ENCODE measurements at places on chromosomes 7 and 10.

GRCh38 chr10:85926986-85927385 is 439.6 kb downstream of the GRID1 start:
- no peak for DNase-seq

- peak; percentile 2 for DNase-seq
These were observed 427.9 kb upstream of the CELF2 start for GRCh38 chr10:10589540-10590303.

GRCh38 chr10:99682752-99683151 is 23.4 kb downstream of the ENTPD7 start:
- no peak for DNase-seq

GRCh38 chr7:100583132-100584053 is 2.5 kb downstream of the LRCH4 start:
- peak; percentile 62 for DNase-seq

DNA sequence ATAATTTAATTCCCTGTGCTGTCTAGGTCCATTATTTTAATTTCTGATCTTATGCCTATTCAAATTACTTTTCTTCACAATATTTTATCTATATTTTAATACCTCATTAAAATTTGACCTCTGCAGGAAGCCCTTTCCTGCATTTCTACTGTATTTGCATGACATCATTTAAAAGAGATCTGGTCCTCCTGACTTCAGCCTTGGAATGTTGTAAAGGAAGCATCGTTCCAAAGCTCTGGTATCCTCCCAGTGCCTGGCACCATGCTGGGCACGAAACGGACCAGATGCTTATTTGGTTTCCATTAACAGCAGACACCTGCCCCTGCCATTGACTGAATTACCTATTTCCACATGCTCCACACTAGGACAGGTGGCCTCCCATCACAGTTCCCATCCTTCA is 247.5 kb downstream of the KLF6 start:
- no peak for DNase-seq

DNA sequence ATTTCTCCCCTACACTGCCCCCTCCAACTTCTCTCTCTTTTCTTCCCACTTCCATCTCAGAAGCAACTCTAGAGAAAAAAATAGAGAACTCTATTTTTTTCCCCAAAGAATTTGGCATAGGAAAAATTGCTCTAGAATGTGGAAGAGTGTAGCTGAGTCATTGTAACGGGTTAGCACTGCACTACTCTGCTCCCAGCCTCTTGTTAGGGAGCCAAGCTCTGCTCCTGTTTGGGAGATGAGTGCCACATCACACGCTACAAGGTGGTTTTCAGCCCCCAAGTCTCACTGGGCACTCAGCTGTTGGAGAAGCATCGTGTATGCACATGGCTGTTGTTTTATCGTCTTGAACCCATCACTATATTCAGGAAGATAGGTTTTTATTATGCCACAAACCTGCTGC is 136.4 kb downstream of the BMPER start:
- no peak for DNase-seq

DNA sequence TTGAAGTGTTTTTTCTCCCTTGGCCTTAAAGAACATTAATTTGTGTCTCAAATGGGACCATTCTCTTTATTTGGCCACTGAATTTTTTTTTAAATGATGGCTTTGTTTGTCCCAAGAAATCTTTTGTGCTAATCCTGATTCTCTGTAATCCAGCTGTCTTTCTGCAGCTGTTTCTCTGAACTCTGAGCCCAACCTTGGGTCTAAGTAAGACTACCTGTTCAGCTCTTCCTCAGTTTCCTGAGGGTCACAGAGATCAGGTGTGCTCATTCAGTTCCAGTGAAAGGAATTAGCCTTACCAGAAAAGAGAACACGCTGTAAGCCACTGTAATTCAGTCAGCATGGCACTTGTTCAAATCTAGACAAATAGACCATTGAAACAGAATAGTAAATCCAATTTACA is 94.2 kb downstream of the ANKIB1 start:
- DNase-seq, result no peak

DNA sequence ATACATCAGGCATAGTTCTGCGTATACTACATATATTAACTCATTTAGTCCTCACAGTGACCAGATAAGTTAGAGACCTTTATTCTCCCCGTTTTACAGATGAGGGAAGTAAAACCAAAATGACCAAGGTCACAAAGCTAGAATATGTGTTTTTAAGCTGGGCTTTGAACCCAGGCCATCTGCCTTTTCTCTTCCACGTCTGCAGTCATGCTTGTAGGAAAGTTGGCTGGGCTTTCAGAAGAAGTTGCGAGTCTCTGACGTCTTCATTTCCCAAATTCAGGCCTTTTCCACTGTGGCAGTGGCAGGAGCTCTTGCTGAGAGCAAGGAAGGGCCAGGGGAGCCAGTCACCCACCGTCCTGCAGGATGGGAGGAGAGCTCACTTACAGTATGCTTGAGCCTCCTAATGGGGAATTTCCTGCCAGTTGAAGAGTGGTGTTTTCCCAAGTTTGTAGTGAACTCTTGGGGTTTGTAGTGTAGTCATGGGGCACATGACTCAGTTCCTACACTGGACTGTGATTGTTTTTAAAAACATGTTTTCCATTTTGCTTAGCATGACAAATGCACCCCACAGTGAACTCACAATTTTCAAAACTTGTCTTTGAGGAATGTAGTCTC is 34.2 kb downstream of the CYP17A1 start:
- DNase-seq, result no peak

GRCh38 chr7:112963634-112964033 is 123.0 kb downstream of the GPR85 start:
- DNase-seq, result no peak

- DNase-seq, result no peak
These were observed 21.1 kb downstream of the NCAPG2 start for GRCh38 chr7:158683541-158683940.

GRCh38 chr10:80493522-80494051 is 39.5 kb downstream of the TSPAN14 start:
- DNase-seq, result no peak

DNA sequence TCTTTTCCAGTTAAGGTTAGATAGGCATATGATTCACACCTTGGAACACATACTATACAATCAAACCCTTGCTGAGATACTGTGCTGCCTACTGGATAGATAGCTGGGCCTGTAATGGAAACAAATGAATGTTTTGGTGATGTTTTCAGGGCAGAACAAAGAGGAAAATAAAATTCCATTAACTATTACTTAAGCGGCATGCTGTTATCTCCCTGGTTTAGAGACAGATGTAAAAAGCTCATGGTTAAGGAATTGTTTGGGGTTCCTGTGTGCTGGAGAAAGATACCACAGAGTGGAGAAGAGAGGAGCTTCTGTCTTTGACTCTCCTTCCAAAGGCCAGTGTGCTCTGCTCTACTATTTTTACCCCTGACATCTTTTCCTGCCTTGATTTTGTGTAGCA is 341.1 kb downstream of the PLXDC2 start:
- DNase-seq, result no peak

DNA sequence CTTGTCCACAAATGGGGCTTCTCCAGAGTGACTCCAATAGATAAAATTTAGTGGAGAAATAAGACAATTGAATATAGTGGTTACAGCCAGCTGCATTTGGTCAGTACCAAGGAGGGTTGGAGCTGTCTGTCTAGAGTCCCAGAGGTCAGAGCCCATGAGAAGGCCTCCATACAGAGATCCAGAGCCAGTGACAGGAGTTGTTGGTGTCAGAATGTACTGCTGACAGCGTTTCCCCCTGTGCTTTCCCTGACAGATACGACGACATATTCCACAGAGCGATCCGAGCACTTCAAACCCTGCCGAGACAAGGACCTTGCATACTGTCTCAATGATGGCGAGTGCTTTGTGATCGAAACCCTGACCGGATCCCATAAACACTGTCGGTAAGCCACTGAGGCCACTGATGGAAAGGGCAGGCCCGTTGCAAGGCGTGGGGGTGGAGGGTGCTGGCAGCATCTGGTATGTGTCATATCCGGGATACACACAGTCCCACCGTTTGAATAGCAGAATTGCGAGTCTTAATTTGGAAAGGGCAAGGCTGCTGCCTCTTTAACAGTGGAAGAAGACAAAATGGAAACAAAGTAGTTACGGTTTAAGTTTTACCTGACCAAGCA is 483.6 kb downstream of the NRG3 start:
- DNase-seq, result no peak

DNA sequence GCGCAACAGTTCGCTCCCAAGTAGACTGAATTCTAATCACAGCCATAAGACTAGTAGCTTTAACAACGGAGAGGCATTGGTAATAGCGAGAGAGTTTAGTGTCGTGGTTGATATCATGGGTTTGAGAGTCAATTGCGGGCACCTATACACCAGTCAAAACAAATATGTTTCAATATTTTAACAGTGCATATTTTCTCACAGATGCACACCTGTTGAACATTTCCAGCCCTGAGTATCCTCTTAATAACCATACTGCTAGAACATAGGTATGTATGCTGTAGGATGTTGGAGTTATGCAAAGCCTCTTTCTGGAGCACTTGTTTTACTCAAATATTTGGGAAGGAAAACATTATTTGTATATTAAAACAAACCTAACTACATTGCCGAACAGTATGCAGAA is 92.9 kb downstream of the FAM107B start:
- no peak for DNase-seq

GRCh38 chr7:22418251-22419046 is 61.5 kb upstream of the RAPGEF5 start:
- DNase-seq, result no peak

- DNase-seq, result no peak
These were observed 163.1 kb upstream of the NPVF start for GRCh38 chr7:25391295-25391861.

- DNase-seq, result no peak
These were observed 109.1 kb downstream of the AKR1D1 start for GRCh38 chr7:138185132-138185908.

GRCh38 chr10:12962556-12962955 is 39.0 kb downstream of the CCDC3 start:
- no peak for DNase-seq

- DNase-seq, result no peak
These were observed 5.6 kb downstream of the PTN start for GRCh38 chr7:137337902-137338301.

GRCh38 chr10:34698979-34699378 is 116.1 kb downstream of the PARD3 start:
- DNase-seq, result no peak

GRCh38 chr7:14321947-14322346 is 332.5 kb upstream of the ETV1 start:
- DNase-seq, result no peak

DNA sequence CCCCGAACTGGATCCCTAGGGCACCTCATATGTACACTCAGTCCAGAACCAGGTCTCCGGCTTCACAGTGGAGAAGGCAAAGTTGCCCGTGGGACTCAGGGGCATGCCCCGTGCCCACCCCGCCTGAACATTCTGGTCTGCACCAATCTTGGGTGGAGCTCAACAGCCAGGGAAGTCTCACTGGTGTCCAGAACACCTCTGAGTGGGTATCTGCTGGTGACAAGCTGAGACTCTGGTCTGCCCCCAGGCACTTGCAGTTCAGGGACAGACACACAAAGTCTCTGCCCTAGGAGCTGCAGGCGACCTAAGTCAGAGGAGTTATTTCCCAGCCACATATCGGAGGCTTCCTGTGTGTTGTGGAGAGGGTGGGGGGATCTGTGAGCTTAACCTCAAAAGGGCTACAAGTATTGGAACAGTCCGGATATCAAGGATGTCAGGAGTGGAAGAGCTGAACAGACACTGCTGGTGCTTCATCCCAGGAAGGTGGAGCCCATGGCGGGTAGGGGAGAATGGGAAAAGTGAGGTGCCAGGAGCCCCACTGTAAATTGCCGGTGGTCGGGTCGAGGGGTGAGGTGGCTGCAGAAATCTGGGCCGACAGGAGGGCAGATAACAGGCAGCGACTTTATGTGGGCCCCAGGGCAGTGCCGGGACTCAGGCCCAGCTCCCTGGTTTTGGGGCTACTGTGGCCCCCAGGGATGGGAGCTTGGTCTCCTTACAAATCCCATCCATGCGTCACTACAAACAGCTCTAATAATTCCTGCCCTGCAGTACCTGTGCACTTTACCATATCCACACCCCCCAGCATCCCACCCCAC is 8.6 kb upstream of the TLX1 start:
- DNase-seq, result no peak

DNA sequence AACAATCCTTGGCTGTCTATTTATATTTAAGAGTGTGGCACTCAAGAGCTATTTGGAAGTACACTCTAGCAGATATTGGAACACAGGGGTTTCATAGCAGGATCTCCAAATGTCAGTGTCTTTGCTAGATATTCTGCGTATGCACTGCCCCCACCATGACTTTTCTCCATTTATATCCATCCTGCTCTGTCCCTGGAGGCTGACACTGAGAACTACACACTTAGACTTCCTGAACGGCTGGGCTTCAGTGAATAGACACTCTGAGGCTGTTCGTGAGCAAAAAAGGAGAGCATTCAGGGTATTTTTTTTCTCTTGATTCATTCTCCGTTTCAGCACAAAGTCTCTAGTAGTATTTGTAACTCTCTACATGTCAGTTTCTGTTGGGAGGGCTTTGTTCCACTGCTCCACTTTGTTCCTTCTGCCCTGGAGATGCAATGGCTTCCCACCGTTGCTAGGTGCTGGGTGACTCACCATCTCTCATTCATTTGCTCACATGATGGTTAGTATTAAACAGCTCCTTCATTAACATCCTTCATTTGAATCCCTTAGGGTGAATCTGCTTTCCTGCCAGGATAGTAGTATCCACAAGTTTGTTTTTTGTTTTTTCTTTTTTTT is 155.9 kb upstream of the SLC13A1 start:
- DNase-seq, result no peak

DNA sequence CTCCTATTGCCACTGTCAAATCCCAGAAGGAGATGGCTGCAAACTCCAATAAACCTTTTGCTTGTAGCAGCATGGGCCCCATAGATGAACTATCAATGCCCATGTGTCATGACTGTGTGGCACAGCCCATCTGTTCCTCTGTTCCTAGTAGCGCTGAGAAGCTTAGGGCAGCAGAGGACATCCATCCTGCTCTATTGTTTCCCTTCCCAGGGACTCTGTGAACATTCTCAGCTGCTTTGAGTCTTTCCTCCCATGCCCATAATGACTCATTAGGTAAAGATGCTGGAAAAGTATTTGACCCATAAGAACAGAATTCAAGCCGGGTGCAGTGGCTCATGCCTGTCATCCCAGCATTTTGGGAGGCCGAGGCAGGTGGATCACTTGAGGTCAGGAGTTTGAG is 28.3 kb downstream of the STMP1 start:
- DNase-seq, result no peak

DNA sequence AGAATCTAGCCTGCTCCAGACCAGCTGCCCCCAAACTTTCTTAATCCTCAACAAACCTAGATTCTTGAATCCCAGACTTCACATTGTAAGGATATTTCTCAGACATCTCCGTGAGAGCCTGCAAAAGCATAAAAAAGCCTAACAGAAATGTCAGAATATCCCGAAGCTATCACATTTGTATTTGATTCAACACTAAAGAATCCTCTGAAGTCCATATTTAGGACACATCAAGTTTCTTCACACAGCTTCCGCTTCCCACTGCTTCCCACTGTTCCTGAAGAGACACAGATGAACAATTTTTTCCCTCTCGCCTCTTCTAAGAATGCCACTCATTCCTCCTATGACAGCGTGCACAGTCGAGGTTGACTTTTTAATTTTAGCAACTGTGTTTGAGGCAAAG is 396.2 kb upstream of the IGFBP3 start:
- no peak for DNase-seq

- no peak for DNase-seq
These were observed 146.1 kb upstream of the TCF7L2 start for GRCh38 chr10:112803961-112804401.

- DNase-seq, result no peak
These were observed 604 bp upstream of the SHTN1 start for GRCh38 chr10:117005527-117006055.

GRCh38 chr7:121045090-121045489 is 56.6 kb downstream of the CPED1 start:
- DNase-seq, result no peak

All from stimulated activated CD4-positive, alpha-beta T cell treated with anti-CD3 and anti-CD28 coated beads, Interleukin-2, amount 100 ng/mL, for 48 hours (primary cell).